Skin of body (tissue), 3 donors: ENCODE measurements at places on chromosomes 1 and 21. TPM values are rescaled to one million over a fixed set of nuclear protein-coding genes. Genes with fewer than 3 reads are reported as not detected.

GRCh38 chr1:238606457-238606856, 715.7 kb upstream of the ZP4 start:
- DNase-seq: no peak

DNA sequence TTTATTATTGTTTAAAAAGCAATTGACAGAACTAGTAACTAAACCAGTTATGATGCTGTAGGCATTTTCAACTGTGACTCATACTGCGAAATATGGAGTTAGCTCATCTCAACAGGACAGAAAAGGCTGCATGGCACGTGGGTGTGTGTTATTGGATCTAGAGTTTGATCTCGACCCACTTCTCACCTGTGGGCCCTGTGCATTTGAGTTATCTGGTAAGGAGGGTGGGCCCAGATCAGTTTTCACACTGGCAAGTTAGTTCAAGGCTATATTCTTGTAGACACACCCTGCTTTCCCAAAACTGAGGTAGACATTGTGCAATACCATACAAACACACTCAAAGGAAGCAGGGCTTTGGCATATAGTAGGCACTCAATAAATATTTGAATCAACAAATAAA, 71.3 kb upstream of the PRDX6 start:
- no peak for DNase-seq

DNA sequence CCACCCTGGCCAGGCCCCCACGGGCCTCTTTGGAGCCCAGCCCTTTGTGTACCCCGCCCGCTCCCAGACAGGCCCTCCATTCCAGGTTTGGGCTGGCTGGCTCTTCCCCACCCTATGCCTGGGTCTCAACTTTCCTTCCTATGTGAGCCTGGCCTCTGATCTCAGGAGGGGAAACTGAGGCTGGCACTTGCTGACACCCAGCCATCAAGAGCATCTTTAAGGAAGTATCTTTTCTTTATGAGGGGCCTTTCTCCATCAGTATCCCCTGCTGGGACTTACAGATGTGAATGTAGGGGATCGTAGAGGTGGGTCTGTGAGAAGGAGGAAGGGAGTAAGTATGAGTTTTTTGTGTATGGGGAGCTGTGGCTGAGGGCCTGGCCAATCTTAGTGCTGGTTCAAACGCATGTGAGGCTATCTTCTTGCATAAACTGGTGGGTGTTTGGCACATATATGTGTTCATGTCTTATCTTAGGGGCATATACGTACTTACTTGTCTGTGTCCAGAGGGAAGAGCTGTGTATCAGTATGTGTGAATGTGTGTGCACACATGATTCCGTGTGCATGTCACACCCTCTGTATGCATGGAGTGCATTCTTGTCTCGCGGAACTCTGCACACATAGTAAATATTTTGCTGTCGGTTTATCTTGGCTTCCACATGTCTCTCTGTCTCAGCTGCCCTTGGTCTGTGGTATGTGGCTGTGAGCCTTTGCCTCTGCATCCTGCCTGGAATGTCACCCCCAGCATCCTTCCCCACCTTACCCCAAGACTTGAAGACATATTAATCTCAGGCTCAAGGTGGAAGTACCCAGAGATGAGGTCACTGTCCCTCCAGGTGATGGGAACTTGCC, 5.4 kb downstream of the NECTIN4 start:
- no peak for DNase-seq

The CD2 gene
- total RNA-seq: 0.49 TPM

The ELF3 gene
- total RNA-seq: 14.0 TPM

The SPRR4 gene
- 17.7 TPM for total RNA-seq
